ENCODE measurements at places on chromosomes 6 and 20.

DNA sequence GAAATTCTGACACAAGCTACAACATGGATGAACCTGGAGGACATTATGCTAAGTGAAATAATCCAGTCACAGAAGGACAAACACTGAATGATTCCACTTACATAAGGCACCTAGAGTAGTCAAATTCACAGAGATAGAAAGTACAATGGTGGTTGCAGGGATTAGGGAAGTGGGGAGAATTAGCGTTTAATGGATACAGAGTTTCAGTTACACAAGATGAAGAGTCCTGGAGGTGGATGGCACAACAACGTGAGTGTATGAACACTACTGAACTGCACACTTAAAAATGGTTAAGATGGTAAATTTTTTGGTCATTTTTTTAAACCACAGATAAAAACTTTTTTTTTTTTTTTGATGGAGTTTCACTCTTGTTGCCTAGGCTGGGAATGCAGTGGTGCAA is 24.7 kb downstream of the MOCS3 start:
- H3K27me3 ChIP-seq = peaks cover 24% of the 10 kb centered on the region
- peaks cover under 1% of the 10 kb centered on the region for H3K4me1 ChIP-seq
- H3K27ac ChIP-seq = no peak overlapping the region
- H3K36me3 ChIP-seq = no peaks in the 10 kb centered on the region

DNA sequence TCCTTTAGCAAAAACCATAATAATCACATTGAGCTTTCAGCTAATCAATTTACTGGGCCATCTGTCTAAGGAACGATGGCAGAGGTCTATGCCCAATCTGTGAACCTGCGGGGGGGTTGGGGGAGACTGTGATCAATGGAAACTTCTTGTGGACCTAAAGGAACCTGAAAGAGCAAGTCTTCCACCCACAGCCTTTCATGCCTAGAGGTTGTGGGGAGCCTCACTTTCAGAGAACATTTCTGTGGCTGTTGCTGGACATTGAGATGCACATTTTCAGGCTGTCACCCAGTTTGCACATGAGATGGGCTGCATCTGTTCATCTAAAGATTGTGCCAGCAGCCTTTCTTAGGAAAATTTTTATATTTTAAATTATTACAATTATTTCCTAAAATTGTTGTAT is 310.0 kb upstream of the SPTLC3 start:
- no peak overlapping the region for H3K4me3 ChIP-seq
- no peaks in the 10 kb centered on the region for H3K27me3 ChIP-seq
- peaks cover 34% of the 10 kb centered on the region for H3K4me1 ChIP-seq
- H3K27ac ChIP-seq = peak overlapping the region; percentile 26
- DNase-seq = no peak

DNA sequence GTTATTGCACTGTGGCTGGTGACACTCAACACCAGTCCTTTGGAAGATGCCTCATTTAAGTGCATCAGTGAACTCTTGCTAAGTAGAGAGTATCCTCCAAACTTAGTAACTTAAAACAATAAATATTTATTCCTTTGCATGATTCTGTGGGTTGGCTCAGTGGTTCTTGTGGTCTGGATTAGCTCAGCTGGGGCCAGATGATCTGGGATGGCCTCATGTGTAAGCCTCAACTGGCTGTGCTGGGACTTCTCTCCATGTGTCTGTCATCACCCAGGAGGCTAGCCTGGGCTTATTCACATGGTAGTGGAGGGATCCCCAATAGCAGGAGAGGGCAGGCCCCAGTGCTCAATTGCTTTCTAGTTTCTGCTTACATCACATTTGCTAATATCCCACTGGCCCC is 8.3 kb downstream of the LRRN4 start:
- H3K4me1 ChIP-seq = peaks cover 2% of the 10 kb centered on the region
- H3K27me3 ChIP-seq = peaks cover 7% of the 10 kb centered on the region
- peaks cover 18% of the 10 kb centered on the region for H3K36me3 ChIP-seq
- DNase-seq = no peak
- no peak overlapping the region for H3K27ac ChIP-seq

DNA sequence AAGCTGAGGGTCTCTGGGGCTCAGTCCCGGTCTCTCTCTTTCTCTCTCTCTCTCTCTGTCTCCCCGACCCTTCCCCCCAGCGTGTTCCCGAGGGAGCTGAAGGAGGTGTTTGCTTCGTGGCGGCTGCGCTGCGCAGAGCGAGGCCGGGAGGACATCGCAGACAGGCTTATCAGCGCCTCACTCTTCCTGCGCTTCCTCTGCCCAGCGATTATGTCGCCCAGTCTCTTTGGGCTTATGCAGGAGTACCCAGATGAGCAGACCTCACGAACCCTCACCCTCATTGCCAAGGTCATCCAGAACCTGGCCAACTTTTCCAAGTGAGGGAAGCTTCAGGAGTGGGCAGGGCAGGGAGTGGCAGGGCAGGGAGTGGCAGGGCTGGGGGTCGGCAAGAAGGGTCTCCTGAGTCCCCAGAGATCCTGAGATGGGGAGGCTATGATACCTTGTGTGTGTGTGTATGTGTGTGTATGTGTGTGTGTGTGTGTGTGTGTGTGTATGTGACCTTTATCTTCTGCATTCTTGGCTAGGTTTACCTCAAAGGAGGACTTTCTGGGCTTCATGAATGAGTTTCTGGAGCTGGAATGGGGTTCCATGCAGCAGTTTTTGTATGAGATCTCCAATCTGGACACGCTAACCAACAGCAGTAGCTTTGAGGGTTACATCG is 13.6 kb upstream of the ZBTB9 start:
- H3K4me3 ChIP-seq = no peak overlapping the region
- DNase-seq = no peak
- H3K27ac ChIP-seq = no peak overlapping the region
- H3K36me3 ChIP-seq = peaks cover 24% of the 10 kb centered on the region

DNA sequence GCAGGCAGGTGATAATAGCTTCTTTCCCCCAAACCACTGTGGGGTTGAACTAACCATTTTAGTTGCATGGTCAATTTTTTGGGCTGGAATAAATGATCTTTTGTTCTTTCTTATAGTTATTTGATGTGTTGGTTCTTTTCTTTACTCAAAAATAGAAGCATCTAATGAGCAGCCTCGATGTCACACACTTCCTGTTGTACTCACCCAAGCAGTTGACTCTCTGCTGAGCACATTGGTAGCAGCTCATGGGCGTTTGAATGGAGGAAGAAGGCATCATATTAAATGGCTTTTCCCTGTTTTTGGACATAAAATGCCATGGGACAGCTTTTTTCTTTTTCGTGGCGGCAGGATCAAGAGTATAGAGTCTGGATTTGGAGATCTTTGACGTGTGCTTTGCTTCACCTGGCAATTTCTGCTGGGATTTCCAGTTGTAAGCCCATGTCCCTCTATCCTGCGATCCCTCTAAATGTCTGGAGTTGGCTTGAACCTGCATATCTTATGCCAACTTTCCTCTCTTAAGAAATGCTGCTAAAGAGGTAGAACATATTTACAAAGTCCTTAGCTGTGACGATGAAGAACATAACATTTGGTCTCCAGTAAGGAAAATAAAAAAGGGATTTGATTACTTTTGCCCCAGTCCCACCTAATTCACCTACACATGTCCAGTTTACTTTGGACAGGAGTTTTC is 268.3 kb downstream of the PRL start:
- peaks cover 12% of the 10 kb centered on the region for H3K36me3 ChIP-seq
- H3K27ac ChIP-seq = no peak overlapping the region
- DNase-seq = no peak
- H3K4me3 ChIP-seq = no peak overlapping the region
- H3K27me3 ChIP-seq = no peaks in the 10 kb centered on the region

DNA sequence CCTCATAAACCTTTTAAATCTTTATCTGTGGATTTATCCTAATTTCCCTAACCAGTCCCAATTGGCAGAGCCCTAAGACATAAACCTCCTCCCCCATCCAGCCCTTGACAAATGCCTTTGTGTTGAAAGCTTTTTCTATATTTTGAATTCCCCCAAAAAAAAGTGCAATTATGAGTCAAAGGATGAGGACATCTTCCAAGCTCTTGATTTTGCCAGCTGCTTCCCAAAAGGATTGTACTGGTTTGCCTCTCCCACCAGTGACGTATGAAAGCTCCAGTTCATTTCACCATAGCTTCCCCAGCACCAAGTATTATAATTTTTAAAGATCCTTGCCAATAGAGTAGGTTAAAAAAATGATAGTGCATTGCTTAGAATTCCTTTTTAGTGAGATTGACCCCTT is 38.9 kb downstream of the SIRPA start:
- H3K4me1 ChIP-seq = peaks cover 11% of the 10 kb centered on the region
- no peak overlapping the region for H3K27ac ChIP-seq
- H3K36me3 ChIP-seq = peaks cover 2% of the 10 kb centered on the region
- no peak overlapping the region for H3K4me3 ChIP-seq
- peaks cover 17% of the 10 kb centered on the region for H3K27me3 ChIP-seq

DNA sequence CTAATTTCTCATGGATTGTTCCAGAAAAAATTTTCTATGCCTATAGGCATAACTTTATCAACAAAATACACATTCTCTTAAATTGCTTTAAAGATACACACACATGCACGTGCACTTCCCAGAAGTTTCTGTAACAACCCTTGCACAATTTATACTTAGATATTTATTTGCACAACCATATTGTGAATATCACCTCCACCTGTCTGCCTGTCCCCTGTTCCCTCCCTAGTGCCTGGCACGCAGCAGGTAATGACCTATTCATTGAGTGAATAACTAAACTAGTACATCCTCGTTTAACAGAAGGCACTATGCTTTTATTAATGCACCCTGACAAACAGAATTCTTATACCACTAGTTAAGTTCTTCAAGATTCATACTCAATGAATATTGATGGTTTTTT is 198.9 kb downstream of the BCAS1 start:
- no peak for DNase-seq
- peaks cover 30% of the 10 kb centered on the region for H3K4me1 ChIP-seq
- H3K27me3 ChIP-seq = no peaks in the 10 kb centered on the region
- no peak overlapping the region for H3K4me3 ChIP-seq
- H3K36me3 ChIP-seq = no peaks in the 10 kb centered on the region

DNA sequence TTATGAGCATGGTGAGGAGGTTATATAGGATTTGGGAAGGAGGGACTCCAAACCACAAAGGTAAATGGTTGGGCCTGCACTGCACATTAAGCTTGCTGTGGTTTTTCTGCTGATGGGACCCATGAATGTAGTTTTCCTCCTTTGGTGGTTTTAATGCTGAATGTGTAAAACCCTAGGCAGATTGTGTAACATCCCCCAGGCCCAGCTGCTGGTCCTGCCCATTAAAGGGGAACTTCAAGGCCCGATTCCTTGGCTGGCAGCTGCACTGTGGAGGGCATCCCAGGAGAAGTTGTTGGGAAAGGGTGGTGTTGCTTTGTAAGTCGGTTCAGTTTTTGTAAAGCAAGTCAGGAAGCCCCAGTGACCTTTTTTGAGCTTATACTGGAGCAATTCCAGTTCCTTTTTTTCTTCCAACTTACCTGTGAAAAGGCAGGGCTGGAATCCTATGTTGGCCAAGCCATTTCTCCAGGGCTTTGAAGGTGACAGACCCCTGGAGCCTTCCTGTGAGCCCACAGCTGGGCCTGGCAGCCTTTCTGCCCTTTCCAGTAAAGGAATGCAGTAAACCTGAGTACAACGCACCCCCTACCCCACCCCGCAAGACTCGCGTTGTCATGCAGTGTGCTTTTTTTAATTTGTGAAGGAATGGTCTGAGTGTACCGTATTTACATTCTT is 43.1 kb upstream of the NAA20 start:
- H3K36me3 ChIP-seq = peaks cover 26% of the 10 kb centered on the region
- peaks cover 26% of the 10 kb centered on the region for H3K4me1 ChIP-seq
- H3K4me3 ChIP-seq = no peak overlapping the region
- H3K27me3 ChIP-seq = no peaks in the 10 kb centered on the region
- H3K27ac ChIP-seq = peak overlapping the region; percentile 91

DNA sequence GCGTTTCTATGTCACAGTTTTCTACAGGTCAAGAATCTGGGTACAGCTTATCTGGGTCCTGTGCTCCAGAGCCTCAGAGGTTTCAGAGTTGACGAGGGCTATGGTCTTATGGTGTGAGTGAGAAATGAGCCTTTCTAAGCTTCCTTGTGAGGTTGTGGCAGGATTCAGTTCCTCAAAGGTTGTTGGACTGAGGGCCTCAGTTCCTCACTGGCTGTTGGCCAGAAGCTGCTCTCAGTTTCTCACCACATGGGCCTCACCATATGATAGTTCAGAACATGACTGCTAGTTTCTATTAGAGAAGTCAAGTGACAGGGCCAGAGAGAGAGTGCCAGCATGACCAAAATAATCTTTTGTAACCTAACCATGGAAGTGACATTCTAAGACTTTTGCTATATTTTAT is 96.1 kb downstream of the NUS1 start:
- H3K36me3 ChIP-seq = no peaks in the 10 kb centered on the region
- DNase-seq = no peak
- no peak overlapping the region for H3K27ac ChIP-seq
- no peak overlapping the region for H3K4me3 ChIP-seq
- peaks cover 1% of the 10 kb centered on the region for H3K4me1 ChIP-seq

DNA sequence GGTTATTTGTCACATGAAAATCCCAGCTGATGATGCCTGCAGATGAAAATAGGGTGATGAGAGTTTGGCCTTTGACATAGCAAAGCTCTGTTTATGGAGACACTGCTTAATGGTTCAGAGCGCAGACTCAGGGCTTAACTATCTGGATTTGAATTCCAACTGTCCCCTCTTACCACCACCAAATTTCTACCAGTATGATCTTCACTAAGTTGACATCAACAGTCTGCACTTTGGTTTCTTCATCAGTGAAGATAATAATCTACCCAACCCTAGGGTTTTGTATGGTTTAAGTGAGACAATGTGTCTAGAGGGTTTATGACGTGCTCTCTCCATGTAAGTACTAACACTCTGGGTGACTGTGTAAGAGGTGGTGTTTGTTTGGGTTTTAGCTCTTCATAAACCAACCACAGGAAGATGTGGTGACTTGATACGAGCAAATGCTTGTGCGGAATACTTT is 151.4 kb upstream of the TNFAIP3 start:
- H3K4me1 ChIP-seq = no peaks in the 10 kb centered on the region
- H3K36me3 ChIP-seq = no peaks in the 10 kb centered on the region
- H3K27ac ChIP-seq = no peak overlapping the region
- no peaks in the 10 kb centered on the region for H3K27me3 ChIP-seq

DNA sequence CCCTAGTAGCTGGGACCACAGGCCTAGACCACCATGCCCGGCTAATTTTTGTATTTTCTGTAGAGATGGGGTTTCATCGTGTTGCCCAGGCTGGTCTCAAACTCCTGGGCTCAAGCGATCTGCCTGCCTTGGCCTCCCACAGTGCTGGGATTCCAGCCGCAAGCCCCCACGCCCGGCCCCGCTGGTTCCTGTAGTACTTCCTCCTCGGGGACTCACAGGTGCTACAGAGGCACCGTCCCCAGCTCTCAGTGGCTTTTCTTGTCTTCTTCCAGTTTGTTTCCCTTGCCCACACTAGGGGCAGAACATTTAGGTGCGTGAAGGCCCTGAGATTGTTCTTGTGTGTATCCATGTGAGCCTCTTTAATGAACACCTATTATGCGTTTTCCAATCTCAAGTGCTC is 773 bp upstream of the ZBP1 start:
- H3K4me1 ChIP-seq = no peaks in the 10 kb centered on the region
- H3K36me3 ChIP-seq = no peaks in the 10 kb centered on the region
- H3K27ac ChIP-seq = no peak overlapping the region
- no peak for DNase-seq
- no peak overlapping the region for H3K4me3 ChIP-seq

- no peaks in the 10 kb centered on the region for H3K36me3 ChIP-seq
- H3K4me1 ChIP-seq = peaks cover 11% of the 10 kb centered on the region
- no peak overlapping the region for H3K27ac ChIP-seq
- DNase-seq = no peak
- no peak overlapping the region for H3K4me3 ChIP-seq
Measured at GRCh38 chr20:57586943-57587277, 26.0 kb downstream of the PCK1 start.

Data from progenitor cell of endocrine pancreas (in vitro differentiated cells).